ENCODE measurements at places on chromosomes 1 and 21.

DNA sequence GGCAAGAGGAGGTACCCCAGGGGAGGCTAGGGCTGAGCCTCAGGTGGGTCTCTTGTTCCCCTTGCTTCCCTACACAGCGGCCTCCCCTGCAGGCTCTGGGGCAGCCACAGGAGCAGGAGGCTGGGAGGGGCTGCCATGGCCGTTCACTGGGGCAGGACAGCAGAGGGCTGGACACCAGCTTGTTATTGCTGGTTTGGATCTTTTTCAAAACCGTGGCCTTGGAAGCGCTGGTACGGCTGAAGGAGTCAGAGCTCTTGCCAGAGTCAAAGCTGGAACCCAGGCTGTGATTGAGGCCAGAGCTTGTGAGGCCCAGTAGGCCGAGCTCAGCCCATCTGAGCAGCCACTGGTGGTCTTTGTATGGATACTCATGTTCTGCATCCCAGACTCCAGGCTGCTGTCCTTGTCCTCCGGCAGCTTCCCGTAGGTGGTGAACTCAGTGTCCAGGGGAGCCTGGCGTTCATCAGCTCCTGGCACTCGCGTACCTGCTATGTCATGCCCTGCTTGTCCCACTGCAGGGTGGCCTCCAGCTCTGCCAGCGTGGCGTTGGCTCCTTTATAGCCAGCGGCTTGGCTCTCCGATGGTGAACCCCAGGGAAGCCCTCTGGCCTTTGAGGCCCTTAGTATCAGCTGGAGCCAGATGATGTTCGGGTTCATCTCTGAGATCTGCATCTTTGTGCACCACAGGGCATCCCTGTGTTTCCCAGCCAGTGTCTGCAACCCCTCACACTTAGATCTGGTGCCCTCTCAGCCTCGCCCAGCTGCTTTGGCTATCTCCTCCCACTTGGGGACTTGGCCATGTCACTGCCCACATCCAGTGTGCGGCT lies 40.3 kb upstream of the THEM4 start:
- no peak for DNase-seq

GRCh38 chr21:38825921-38826320 lies 20.2 kb downstream of the ETS2 start:
- no peak for DNase-seq

GRCh38 chr1:21874778-21875547 lies 62.1 kb downstream of the HSPG2 start:
- DNase-seq, result no peak

- DNase-seq, result no peak
These were observed 51.3 kb upstream of the LRRN2 start for GRCh38 chr1:204736836-204737235.

DNA sequence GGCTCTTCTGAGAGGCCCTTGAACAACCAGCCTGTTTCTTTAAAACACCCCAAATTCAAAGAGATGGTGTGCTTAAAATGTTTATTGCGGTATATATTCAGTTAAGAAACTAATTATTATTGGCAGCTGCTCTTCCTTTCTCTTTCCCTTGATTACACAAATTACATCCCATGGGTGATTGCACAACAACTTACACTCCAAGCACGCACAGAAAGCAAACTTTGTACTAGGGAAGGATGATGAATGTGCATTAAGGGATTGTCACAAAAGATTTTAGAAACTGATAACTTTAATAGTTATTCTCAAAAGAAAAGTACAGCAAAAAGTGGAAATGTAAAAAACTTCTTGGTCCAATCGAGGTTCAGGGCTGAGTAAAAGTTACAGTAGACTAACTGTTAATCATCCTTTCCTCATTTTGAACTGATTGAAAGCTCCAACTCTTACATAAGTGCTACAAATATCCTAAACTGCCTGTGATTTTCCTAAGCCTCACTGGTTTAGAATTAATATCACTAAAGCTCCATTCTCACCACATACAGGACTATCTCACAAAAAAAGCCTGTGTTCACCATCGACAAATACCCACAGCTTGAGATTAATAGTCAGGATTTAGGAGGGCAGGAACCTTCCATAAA lies 153.4 kb downstream of the TTLL7 start:
- DNase-seq, result no peak

DNA sequence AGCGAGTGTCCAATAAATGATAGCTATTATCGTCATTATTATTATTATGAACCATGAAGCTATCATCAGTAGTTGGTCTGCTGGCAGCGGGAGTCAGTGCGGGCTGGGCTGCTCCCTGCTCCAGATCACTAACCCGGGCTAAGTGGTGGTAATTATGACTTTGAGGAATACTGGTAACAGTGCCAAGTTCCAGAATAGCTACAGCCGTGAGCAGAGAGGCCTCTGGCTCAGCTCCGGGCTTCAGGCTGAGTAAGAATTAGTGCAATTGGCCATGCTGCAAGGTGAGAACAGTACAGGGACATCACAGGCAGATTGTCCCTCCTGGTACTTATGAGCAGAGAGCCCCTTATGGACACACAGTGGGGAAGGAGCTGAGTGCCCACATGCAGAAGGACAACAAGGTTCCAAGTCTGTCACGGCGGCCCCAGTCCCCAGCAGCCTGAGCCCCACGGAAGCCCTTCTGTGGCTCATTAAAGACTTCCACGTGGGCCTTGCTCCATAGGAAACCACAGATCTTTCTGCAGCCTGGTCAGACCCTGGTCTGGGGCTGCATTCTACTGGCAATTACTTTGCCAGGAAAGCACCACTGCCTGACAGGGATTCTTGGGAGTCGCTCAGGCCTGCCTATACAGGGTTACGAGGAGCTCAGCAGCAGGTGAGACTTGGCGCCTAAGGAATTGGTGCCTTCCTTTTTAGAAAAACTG lies 235.1 kb downstream of the RRAGC start:
- DNase-seq, result no peak

DNA sequence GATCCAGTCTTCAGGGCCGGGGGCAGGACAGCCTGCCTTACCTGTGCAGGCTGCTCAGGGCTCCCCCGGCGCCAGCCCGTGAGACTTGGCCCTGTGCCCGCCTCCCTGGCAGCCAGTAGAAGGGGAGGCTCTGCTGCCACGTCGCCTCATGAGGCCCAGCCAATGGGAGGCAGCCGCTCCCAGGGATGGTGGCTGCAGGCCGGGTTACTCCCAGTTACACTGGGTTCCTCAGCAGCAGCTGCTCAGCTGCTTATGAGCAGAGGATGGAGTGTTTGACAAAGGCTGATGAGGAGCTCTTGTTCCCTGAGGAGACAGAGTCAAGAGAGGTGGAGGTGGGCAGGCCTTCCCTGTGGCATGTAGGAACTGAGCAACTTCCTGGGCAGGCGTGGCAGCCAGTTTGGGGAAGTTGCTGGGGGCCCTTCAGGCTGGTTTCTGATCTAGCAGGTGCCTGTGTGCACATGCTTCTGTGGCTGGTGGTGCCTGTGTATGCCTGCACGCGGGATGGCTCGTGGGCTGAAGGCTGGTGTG lies 5.5 kb downstream of the MFSD2A start:
- DNase-seq, result peak; percentile 74

DNA sequence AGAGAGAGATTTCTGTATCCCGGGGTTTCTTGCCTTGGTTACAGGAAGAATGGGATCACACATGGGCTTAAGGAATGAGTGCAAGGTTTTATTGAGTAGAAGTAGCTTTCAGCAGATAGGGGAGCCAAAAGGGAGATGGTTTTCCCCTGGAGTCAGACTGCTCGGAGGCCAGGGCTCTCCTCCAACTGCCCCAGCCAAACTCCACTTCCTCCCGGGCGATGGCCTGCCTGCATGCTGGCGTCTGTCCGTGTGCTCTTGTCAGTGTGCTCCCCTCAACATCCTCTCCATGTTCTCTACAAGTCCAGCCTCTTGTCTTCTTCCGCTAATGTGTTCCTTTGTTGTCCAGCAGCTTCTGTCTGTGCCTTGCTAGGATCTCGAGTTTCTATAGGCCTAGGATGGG lies 421.3 kb upstream of the ADGRL2 start:
- DNase-seq, result no peak

- DNase-seq, result peak; percentile 65
These were observed 166.2 kb downstream of the TOMM20 start for GRCh38 chr1:234962340-234962989.

DNA sequence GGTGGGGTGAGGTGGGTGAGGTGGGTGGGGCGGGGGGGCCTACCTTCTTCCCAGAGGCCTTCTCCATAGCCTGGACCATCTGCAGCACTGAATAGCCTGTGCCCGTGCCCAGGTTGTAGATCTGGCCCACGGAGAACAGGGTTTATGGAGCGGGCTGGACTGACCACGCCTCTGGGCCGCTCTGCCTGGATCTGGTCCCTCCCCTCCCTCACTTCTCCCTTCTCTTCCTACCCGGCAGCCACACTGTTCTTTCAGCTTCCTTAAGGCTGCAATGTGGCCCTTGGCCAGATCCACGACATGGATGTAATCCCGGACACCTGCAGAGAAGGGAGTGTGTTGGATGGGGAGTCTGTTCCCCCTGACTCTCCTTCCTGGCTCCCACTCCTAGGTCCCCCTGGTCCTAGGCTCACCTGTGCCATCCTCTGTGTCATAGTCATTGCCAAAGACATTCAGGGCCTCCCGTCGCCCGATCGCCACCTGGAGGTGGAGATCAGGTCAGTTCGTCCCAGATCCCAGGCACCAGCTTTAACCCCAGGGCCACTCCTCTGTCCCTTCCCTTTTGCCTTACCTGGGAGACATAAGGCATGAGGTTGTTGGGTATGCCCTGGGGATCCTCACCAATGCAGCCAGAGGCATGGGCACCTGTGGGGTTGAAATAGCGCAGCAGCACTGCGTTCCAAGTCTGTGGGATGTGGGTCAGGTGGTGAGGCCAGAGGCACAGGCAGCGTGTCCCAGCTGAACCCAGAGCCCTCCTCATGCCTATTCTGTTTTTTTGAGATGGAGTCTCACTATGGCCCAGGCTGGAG lies 3.9 kb downstream of the GALE start:
- no peak for DNase-seq

DNA sequence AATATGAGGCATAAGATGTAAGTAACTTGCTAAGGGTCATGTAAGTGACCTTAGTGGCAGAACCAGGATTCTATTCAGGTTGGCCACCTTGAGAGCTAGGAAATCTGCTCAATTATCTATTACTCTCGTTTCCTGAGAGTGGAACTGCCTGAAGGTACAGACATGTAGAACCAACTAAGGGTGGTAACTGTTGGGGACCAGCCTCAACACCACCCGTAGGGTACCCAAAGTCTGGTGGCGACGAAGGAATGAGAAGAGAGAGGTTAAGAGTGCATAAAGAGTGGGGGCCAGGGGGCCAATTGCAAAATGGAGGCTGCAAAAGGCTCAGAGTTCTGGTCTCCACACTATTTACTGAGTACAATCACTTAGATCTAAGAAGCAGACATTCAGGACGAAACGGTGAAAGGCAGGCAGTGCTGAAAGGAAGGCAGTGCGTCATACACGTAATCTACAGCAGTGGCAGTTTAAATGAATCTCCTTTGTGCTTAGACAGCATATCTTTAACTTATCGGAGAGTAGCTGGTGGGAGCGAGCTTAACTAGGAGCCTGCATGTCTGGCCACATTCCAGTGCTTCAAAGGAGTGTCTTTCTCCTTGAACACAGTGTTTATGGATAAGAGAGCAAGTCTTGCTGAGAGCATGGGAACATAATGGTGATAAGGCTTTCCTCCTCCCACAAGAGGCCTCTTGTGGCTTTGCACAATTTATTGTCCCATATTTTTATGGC lies 25.0 kb downstream of the SRSF4 start:
- no peak for DNase-seq

DNA sequence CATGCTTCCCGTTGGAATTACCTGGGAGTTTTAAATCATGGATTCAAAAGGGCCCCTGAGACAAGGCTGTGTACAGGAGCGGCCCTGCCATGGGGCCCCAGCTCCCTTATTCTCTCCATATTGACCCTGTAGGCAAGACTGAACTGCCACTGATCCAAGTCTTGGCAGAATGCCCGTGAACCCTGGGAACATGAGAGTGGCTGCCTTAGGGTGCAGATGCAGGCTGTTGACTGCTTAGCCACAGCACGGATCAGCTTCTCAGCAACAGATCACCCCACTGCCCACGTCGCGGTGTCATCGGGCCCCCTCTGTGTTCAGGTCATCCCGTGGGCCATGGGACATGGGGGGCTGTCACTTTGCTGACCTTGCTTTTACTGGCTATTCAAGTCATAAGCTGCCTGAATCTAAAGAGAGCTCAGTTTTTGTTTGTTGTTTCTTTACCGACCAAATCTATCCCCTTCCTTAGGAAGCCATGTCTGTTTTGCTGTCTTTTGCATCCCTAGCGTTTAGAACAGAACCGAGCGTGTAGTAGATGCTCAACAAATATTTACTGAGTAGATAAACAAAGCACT lies 83.4 kb downstream of the MATN1 start:
- no peak for DNase-seq

DNA sequence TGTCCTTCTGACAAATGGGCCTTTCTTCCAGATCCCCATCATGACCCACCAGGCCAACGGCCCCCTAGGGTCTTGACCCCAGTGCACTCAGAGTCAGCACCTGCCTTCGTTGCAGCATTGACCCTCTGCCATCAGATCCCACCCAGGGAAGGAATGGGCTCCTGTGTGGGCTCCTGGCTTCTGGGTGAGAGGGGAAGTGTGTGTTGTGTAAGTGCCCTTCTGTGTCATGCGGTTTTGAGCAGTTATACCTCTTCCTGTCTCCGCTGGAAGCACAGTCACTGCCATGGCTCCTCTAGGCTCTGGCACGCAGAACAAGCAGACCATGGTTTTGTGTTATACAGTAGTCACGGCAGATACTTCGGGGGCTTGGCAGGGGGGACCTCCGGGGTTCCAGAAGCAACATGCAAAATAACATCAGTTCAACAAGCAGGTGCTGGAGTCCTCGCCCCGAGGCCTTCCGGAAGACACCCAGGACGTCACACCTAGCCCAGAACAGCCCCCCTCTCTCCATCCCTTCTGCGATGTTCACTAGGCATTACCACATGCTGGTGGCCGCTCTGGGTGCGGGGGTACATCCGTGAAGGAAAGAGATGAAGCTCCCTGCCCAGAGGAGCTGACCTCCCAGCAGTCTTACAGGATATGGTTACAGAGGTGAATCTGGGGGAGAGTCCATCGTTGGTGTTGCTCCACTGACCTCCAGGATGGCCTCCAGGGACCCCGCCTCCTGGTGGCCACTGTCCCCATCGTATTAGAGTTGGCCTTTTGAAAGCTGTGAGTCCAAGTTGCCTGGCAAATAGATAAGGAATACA lies 17.4 kb upstream of the KCNAB2 start:
- peak; percentile 95 for DNase-seq

- DNase-seq, result no peak
These were observed 353.3 kb downstream of the SMYD3 start for GRCh38 chr1:246153796-246154212.

GRCh38 chr1:186974774-186975181 lies 146.0 kb downstream of the PLA2G4A start:
- DNase-seq, result no peak

Measured in Kasumi-1 (cell line).